ENCODE measurements at places on chromosomes 7 and 10.

DNA sequence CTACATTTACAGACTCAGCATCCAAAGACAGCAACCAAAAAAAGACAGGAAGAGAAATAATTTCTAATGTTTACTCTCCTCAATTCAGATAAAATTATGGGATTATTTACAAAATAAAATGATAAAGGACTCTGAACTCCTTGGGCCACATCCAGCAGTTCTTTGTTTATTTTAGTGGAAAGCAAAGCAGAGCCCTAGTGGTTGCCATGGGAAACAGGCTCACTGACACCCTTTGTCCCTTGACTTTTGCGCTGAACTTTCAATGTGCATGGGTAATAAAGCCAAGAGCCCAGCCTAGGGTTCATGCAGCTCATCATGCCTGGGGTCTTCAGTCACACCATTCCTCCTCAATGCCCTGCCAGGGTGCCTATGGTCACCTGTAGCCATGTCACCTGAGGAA is 442.6 kb upstream of the IGFBP3 start:
- no peak for DNase-seq

DNA sequence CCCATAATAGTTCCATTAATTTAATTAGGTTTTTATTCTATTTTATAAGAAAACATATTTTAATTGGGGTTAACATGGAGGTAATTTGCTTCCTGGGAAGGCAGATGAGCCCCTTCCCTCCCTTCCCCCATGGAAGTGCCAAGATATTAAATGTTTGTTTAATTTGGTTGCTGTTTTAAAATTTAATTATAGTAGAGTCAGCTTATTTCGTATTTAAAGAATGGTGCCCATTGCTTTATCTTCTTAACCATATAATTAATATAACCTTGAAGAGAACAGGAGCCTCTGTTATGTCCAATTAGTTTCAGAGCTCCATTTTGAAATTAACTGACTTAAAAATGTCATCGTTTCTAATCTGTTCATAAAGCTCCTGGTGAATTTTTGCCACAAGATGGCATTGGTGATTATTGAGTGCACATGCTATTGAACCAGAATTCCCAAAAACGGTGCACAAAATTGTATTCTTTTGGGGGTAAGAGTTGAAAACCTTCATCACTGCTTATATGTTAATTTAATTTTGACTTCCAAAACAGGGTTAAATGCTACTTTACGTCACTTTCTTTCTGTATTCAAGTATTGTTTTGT is 26.0 kb downstream of the KLHDC10 start:
- DNase-seq = no peak

DNA sequence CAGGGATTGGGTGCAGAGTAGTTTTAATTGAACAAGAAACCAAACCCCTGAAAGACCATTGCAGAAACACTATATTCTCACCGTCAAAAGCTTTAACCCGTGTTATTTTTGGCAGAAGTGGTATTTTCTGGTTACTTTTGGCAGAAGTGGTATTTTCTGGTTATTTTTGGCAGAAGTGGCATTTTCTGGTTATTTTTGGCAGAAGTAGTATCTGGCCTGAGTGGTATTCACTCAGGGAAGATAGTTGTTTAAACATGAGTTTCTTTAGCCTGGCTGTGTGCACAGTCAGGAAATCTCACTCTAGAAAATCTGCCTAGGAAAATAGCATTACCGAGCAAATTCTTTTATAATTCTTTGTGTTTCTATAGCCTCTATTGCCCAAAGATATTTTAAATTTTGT is 322.7 kb downstream of the GFRA1 start:
- DNase-seq = no peak

GRCh38 chr7:128361411-128362379 is at the start of gene PRRT4:
PRRT4 (minus strand) TSS chr7:128361690.
- peak; percentile 33 for DNase-seq

GRCh38 chr10:48768144-48768766 is 83.6 kb downstream of the WDFY4 start:
- DNase-seq = no peak

DNA sequence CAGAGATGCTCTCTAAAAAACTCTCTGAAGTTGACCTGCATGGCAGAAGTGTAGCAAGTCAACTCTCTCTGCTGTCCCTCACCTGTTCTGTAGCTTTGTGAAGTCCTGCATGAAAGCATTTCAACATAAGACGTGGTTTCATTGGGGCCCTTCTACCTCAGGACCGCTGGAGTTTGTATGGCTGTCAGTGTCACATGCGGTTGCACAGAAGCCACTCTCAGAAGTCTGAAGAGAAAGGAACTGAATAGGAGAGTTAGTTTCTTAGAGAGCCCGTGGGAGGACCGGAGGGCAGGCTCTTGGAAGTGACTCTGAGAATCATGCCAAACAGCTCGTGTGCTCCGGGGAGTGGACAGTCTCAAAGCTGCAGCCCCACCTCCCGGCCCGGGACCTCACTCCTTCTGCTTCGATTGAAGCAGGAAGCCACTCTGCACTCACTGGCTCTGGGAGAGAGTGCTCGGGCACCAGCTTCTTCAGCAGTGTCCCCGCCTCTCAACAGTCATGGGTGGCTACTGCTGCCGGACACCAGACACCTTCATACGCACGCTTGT is 486.7 kb downstream of the SDK1 start:
- no peak for DNase-seq

- no peak for DNase-seq
Measured at GRCh38 chr10:71039551-71039950, 151.2 kb upstream of the PCBD1 start.

GRCh38 chr7:142838461-142839213 is 16.2 kb upstream of the EPHB6 start:
- DNase-seq = no peak

DNA sequence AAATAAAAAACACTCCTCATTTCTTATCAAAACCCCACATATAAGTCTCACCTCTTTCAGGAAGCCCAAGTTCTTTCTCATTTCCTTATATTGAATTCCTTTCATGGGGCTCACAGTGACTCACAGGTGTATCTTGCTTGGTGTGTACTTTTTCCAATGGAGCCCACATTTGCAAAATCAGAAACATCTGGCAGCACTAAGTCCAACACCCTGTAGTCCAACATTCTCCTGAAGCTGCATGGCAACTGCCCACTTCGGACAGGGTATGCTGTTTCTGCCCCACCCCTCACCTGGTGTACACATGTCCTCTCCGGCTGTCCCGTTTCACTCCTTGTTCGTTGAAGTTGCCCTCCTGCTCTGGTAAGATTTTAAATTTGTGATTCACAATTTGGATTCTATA is 544.1 kb downstream of the SORCS3 start:
- DNase-seq = no peak

DNA sequence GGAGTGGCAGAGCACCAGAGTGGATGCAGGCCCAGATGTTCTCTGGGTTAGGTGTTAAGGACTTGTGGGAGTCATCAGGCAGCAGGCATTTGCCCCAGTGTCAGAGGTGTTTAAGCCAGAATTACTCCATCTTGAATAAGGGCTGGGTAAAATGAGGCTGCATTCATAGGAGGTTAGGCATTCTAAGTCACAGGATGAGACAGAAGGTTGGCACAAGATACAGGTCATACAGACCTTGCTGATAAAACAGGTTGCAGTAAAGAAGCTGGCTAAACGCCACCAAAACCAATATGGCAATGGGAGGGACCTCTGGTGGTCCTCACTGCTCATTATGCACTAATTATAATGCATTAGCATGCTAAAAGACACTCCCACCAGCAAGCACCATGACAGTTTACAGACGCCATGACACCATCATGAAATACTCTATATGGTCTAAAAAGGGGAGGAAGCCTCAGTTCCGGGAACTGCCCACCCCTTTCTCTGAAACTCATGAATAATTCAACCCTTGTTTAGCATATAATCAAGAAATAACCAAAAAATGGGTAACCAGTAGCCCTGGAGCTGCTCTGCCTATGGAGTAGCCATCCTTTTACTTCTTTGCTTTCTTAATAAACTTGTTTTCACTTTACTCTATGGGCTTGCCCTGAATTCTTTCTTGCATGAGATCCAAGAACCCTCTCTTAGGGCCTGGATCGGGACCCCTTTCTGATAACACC is 882 bp upstream of the LRRC61 start:
- DNase-seq = no peak
